ENCODE measurements at places on chromosomes 13 and 19. TPM values are rescaled to one million over a fixed set of nuclear protein-coding genes. Genes with fewer than 3 reads are reported as not detected.

The IGFL1 gene
- polyA plus RNA-seq, result 0.11 TPM

The GPC6 gene
- 8.8 TPM for polyA plus RNA-seq

The TMEM238 gene
- polyA plus RNA-seq, result 0.43 TPM

The ZNF587 gene
- polyA plus RNA-seq, result 7.5 TPM

The CLEC17A gene
- polyA plus RNA-seq, result not detected

The ZGLP1 gene
- polyA plus RNA-seq, result 3.4 TPM

The ZNF813 gene
- 2.3 TPM for polyA plus RNA-seq

The AMH gene
- 0.44 TPM for polyA plus RNA-seq

The ZIC5 gene
- polyA plus RNA-seq, result not detected

The ZIK1 gene
- polyA plus RNA-seq, result 7.4 TPM

The CD209 gene
- 5.3 TPM for polyA plus RNA-seq

The TMEM143 gene
- 10.2 TPM for polyA plus RNA-seq

The JAK3 gene
- polyA plus RNA-seq, result 2.7 TPM

The NTN5 gene
- polyA plus RNA-seq, result 0.80 TPM

The ZNF730 gene
- 0.09 TPM for polyA plus RNA-seq

The HIPK4 gene
- 0.20 TPM for polyA plus RNA-seq

The FOSB gene
- 128 TPM for polyA plus RNA-seq

The CELF5 gene
- polyA plus RNA-seq, result 0.14 TPM

The CPB2 gene
- polyA plus RNA-seq, result 0.24 TPM

The LINGO3 gene
- polyA plus RNA-seq, result 0.08 TPM

The NLRP4 gene
- not detected for polyA plus RNA-seq

The ZFR2 gene
- 0.38 TPM for polyA plus RNA-seq

The DHRS12 gene
- 16.8 TPM for polyA plus RNA-seq

The DACT3 gene
- 78.9 TPM for polyA plus RNA-seq

The FAM83E gene
- 1.1 TPM for polyA plus RNA-seq

The ANGPTL8 gene
- 21.4 TPM for polyA plus RNA-seq

The FCER2 gene
- polyA plus RNA-seq, result 0.90 TPM

The RSPH6A gene
- not detected for polyA plus RNA-seq

The RDH8 gene
- not detected for polyA plus RNA-seq

The OR4F17 gene
- not detected for polyA plus RNA-seq

The PLK5 gene
- polyA plus RNA-seq, result 2.3 TPM

The DMPK gene
- polyA plus RNA-seq, result 223 TPM

The VASP gene
- polyA plus RNA-seq, result 174 TPM

The SYCN gene
- polyA plus RNA-seq, result not detected

The FBXO27 gene
- 8.8 TPM for polyA plus RNA-seq

The SBK2 gene
- polyA plus RNA-seq, result not detected

The LILRB5 gene
- 5.6 TPM for polyA plus RNA-seq

The LRRC4B gene
- 14.5 TPM for polyA plus RNA-seq

The PGLYRP2 gene
- 0.08 TPM for polyA plus RNA-seq
